Substantia nigra (tissue), 51 donors: ENCODE measurements at places on chromosomes 1 and 21.

GRCh38 chr1:245298781-245299180 lies 144.0 kb downstream of the KIF26B start:
- no peak for DNase-seq

GRCh38 chr1:107244709-107245500 lies 104.1 kb downstream of the NTNG1 start:
- DNase-seq, result no peak

GRCh38 chr1:203467550-203467921 lies 8.1 kb upstream of the PRELP start:
- no peak for DNase-seq

GRCh38 chr21:15730484-15731242 lies 881 bp downstream of the USP25 start:
- no peak for DNase-seq

DNA sequence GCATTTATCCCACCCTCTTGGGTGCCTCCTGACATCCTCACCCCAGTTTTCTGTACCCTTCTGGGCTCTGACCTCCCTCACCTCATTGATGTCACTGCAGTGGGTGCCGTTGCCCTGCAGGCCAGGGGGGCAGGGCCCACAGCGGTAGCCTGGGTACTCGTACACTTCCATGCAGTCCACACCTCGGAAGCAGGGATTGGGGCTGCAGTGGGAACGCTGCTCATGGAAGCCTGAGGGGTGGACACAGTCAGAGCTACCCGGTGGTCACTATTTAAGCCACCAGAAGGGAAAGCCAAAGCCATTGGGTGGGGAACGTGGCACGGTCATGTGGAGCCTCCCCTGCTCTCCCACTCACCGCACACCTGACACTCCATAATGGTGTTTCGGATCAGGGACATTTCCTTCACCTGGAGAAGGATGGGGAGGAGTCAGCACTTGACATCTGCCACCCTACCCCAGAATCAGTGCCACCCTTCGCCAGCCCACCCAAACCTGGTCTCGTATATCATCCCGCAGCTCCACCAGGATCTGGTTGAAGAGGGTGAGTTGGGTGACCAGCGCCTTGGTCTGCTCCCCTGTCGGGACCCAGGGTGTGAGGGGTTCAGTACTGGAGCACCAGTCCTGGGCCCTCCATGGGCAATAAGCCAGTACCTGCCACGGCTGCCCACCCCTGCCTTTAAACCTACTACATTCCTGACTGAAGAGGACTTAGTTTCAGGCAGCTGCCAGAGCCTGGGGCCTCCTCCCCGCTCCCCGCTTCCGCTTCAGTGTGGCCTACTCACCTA lies 4.8 kb downstream of the THBS3 start:
- DNase-seq, result no peak

GRCh38 chr1:217977943-217978342 lies 307.1 kb upstream of the RRP15 start:
- no peak for DNase-seq

DNA sequence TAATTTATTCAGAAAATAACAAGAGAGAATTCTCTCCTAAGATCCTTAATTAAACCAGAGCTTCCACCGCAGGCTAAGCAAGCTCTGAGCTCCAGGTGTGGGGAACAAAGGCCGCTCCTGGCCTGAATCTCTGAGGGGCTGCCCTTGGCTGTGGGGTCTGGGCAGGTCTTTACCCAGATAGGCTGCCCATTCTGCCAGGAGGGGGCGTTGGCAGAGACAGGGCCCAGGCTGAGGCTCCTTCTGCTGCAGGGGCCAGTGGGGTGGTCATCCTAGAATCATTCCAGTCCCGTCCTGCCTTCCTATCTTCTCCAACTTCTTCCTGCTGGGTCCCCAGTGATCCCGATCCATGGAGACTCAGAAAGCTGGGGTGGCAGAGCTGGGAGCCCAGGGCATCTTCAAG lies 82.9 kb upstream of the POU3F1 start:
- no peak for DNase-seq

DNA sequence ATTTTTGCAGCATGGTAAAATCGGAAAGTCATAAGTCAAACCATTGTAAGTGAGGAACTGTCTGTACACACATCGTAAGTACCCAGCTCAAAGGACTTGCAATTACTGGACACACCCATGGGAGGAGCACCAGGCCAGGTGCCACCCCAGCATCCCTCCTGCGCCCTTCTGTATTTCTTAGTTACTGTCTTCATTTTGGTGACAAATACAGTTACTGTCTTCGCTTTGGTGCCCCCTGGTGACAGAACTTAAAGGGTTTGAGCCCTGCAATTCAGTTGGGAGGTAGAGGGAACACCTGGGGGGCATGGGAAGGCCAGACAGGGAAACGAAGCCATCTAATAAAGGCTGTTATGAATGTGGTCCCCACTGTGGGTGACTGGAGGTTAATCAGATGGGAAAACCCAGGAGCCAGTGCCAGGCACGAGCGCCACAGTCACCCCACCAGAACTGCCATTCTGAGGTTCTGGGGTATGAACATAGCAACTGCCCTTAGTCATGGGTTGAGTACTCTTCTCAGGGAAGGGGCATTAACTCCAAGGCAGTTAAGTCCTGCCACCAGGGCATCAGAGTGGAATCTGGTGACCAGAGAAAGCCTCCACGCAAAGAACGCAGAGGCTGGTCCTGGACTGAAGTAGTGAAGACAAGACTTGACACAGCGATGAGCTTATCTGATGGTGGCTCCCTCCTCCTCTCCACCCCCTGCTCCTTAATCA lies 612.9 kb downstream of the PTPRU start:
- no peak for DNase-seq

GRCh38 chr1:54370287-54370989 lies 35.8 kb downstream of the SSBP3 start:
- no peak for DNase-seq

DNA sequence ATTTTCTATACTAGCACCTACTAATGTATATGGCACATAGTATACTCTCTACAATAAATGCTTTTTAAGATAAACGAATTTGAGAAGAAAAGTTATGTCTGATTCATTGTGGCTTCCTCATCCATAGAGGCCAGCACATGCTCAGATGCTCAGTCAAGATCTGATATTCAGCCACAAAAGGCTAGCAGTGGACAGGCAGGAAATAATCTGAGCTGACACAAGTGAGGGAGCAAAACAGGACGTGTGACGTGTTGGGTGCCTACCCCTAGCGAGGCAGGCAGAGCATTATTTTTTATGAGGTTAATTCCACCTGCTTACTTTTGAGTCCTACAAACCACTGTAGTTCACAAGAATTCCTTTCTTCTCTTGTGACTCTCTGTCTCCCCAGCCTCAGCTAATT lies 550.9 kb downstream of the SMYD3 start:
- no peak for DNase-seq
